Midbrain (tissue), 1 donor: ENCODE measurements at places on chromosomes 3 and 15.

- DNase-seq: no peak
Observed at GRCh38 chr15:60682115-60682514, 203.2 kb upstream of the ICE2 start.

GRCh38 chr3:60764870-60765269, 486.4 kb downstream of the FHIT start:
- no peak for DNase-seq

DNA sequence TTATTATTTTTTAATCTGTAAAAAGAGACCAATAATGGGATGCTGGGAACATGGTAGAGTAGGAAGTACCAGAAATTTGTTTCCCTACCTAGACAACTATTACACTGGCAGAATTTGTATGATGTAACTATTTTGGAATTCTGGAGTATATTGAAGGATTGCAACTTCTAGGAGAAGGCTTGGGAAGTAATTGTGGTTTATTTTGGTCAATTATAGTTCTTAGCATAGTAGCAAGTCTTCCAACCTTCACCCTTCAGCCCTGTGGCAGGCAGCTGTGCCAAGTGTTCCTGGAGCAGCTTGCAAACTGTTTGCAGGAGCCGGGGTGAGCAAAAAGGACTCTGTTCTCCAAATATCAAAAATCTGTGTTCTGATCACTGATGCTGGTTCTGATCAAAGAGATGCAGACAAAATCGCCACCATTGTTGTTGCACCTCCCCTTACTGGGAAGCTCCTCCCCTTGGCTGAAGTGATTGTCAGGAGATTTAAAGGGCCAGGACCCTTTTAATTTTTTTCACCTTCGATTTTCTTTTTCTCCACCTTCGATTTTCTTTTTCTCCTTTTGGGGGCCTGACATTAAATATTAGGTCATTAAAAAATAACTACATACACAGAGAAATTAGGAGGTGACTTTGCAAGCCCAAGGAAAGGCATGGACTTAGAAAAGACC, 363.3 kb downstream of the SLC9A9 start:
- no peak for DNase-seq

DNA sequence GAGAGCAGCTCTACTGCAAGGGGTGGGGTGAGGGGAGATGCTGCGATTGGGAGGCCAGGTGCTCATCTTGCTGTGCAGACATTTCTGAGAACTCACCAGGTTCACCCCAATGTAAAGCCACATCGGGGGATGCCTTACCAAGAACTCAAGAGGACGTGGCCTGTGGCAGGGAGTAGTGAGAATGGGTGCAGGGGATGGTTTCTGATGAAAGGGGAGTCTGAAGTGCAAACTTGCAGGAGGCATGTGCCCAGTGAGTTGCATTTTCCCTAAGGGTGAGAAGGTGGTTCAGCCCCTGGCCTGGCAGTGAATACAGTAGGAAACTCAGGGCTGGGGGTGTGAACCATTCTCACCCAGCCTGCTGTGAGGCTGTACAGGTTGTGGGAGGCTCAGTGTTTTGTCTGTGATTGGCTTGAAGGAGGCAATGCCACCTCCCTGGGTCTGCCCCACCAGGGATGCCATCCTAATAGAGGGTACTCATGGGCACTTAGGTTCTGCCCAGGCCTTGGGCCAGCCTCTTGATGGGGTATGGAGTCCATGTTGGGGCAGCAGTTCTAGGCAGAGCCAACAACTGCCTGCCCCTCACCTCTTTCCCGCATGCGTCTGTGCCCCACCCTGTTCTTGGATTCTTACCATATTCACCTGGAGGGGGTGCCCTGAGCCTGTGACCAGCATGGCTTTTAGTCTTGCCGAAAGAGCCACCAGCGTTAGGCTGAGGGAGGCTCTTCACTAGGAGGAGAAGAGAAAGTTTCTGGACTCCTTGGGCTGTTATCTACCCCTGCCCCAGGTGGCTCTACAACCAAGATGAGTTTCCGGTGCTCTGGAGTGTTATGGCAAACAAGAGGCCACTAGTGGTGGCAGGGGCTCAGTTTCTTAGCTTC, 4.5 kb downstream of the HEMK1 start:
- no peak for DNase-seq
